Stimulated activated CD4-positive, alpha-beta T cell treated with anti-CD3 and anti-CD28 coated beads, Interleukin-4, amount 100 ng/mL, for 1 hour (primary cell): ENCODE measurements at places on chromosomes 12 and 14.

- DNase-seq = no peak
These were observed 141.8 kb upstream of the DYRK2 start for GRCh38 chr12:67506739-67507138.

DNA sequence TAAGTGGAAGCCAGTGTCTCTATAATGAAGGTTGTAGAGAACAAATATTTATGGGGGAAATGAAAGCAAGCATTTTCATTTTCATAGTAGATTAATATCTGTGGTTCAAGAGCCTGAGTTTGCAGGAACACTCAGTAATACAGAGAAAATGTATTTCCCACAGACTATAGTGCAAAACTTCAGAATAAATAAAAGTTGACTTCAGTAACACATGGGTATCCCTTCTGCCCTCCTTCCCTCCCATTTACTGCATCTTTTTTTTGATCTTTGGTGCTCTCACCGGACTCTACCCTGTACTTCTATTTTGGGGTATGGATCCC, 75.3 kb upstream of the AMN1 start:
- DNase-seq = no peak

DNA sequence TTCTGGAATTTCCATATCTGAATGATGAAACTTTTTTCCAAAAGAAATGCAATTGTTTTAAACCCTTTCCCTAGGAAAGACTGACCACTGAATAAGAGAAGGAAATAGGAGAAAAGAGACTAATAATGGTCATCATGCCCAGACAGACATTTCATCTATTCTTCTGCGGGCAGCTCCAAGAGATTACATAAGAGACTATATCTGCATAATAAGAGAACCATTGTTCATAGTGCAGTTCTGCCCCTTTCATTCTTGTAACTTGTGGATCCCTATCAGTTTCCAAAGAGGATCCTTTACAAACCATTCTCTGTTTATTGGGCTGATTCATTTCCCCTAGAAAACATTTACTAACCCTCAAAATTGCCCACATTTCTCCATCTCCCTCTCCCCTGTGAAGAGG, 197.8 kb downstream of the FSCB start:
- no peak for DNase-seq

- DNase-seq = no peak
These were observed 26.5 kb upstream of the RIC8B start for GRCh38 chr12:106747973-106748436.

- no peak for DNase-seq
These were observed 380.1 kb downstream of the EGLN3 start for GRCh38 chr14:33570694-33571310.

DNA sequence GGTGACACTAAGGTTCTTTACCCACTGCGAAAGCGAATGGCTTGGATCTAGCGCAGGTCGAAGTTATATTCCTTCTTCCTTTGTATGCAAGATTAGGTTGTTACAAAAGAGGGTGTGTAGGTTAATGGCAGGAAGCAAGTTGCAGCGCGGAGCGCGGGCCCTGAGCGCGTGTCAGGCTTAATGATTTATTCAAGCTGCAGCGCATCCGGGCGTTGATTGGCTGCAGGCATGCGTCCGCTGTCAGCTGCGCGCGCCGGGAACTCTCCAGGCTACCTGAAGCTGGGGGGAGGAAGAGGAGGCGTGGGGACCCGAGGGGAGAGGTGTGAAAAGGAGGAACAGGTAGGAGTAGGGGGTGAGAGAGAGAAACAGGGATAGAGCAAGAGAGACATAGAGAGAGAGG, 7.4 kb downstream of the ASCL1 start:
- DNase-seq = no peak

- no peak for DNase-seq
These were observed 3.3 kb downstream of the TMTC2 start for GRCh38 chr12:82690006-82690405.

GRCh38 chr12:30784508-30784907, 29.8 kb upstream of the CAPRIN2 start:
- DNase-seq = no peak

DNA sequence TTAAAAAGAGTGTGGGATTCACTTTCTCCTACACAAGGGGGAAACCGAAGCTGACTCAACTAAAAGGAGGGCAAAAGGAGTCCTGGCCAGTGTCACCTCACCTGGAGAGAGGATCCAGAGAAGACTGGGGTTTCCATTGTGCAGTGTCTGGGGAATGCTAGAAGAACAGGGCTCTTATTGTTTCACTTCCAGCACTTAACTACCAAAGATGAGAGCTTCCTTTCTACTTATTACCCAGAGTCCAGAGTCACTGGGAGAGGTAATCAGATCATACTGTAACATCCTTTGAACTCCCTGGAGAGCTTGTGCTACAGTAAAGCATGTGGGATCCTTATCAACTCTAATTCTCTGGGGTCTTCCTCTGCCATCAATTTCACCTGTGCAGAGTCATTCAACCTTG, 148.4 kb upstream of the BCL2L14 start:
- DNase-seq = no peak

- DNase-seq = peak; percentile 81
These were observed 37.1 kb upstream of the FOXJ2 start for GRCh38 chr12:7995266-7995963.

DNA sequence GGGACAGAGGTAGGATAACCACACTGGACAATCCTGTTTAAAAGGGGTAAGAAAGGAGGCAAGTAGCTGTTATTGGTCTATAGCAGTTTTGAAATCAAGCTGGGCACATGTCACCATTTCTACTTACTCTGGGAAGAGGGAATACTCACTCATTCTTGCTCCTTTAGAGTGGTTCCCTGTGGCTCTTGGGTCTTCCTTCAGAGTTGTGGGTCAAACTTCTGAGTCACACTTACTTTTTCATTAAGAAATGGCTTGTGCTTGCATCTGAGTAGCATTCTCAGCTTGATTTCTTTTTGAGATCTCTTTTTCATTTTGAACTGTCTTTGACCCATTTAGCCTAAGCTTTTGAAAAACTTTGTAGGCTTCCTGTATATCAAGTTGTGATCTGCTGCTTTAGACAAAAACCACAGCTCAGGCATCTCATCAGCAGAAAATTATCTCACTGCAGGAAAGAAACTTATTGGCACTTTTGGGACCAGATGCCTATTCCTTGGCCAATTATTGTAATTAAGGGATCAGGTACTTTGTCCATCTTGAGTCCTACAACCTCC, 122.2 kb downstream of the AEBP2 start:
- no peak for DNase-seq

DNA sequence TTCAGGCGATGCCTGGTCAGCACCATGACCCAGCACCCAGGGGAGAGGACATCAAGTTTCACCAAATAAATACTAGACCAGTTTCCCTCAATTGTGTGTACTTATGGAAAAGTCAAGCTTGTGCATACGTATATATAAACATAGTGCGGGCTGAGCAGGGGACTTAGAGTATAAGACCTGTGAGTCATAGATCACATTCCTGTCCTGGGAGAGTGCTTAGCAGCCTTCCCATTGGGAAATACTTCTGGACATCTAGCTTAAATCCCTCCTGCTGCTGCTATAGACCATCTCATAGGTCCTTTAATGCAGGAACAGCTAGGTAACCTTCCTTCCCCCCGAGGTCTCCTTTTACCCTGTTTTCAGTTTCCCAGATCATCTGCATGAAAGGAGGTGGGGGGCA, 51.9 kb downstream of the PRMT8 start:
- no peak for DNase-seq

GRCh38 chr14:68384881-68385280, 408.0 kb downstream of the ZFP36L1 start:
- no peak for DNase-seq

DNA sequence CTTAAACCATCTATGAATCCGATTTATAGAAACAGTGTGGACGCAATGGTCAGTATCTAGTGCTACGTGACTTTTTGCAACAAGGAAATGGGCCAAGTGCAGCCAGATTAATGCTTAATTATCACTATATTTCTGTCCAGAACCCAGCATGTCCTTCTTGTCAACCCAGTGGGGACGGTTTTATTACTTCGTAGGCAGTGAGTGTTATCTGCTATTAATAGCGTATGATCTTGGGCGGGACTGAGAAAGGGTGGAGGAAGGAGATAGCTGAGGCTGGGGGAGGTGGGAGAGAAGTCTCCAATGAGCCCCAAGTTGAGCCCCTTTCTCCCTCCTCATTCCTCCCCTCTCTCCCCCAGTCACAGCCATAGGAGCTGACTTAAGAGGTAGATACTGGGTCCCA, 59.7 kb upstream of the FAM222A start:
- DNase-seq = no peak

DNA sequence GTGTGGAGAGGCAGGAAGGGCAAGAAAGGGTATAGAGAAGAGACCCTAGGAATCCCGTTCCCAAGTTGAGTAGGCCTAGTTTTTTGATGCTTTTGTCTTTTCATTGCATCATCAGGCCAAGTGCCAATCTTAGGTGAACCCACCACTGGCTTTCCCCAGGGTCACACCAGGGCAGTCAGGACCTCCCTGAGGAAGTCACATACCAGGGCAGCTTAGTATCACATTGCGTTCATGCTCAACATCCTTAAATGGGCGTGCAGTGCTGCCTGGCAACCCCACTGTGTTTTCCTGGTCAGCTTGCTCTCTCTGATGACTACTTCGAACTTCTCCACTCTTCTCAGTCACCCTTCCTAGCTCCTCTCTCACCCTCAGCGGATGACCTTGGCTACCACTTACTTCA, 9.0 kb downstream of the ASIC1 start:
- no peak for DNase-seq

GRCh38 chr14:103808403-103809001, 38.9 kb downstream of the PPP1R13B start:
- DNase-seq = peak; percentile 58

DNA sequence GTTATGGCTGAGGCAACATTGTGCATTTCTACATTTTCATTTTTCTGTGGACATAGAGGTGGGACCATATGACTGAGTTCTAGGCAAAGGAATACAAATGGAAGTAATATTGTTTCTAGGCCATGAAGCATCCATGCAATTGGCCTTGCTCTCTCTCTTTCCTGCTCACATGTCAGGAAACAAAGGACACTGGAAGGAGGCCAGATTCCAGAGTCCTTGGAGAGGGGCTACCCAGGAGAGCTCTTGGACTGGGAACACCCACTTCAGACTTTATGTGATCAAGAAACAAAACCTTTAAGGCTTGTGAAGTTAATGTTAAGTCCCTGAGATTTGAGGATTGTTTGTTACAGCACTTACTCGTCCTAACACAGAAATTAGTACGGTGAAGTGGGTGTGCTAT, 32.8 kb downstream of the PDZRN4 start:
- DNase-seq = no peak

GRCh38 chr12:75710361-75711069, 199.1 kb upstream of the KRR1 start:
- DNase-seq = no peak

- no peak for DNase-seq
These were observed 90.8 kb downstream of the EML1 start for GRCh38 chr14:99883866-99884650.

DNA sequence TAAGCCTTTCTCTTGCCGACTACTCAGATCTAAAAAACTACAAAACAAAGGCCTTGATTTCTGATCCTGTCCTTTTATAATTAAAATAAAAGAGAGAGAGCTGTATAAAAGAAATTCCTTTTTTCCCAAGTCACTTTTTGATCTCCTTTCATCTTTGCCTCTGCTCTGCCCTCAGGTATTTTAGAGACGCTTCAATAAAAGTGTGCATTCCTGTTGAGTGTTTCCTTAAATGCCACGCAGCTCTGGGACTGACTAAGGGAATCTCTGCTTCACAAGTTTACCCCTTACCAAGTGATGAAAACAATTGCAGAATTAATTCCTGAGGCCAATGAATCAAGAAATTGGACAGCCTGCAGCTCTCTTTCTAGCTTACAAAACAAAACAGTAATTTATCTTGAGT, 1109.8 kb downstream of the TMTC2 start:
- no peak for DNase-seq

DNA sequence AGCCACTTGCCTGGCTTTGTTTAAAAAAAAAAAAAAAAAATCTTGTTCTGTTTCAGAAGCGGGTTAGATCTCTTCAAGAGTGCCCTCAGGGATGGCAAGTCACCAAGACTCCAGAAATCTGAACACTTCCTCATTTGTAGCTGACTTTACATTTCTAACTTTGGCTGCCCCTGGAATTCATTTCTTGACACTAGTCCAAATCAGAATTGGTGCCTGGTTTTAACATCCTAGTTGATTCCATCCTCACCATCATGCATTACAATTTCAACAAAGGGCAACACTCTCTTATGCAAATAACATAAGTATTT, 295.5 kb downstream of the RMST start:
- DNase-seq = no peak

DNA sequence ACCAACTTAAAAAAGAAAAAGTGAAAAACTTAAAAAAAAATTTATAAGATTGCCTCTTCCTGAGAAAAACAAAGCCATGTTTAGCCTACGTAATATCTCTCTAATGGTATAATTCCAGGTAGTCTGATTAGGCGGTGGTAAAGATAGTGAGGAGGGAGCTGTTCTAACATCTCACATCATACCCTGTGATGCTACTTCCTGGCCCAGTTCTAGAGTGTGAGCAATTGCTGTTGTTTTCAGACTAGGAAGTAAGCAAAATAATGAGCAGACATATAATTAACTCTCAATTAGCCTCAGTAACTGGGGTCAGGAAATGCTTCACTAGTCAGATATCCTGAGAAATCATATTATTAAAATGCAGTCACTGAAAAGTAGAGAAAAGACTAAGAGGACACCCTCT, 113.9 kb downstream of the PHLDA1 start:
- DNase-seq = no peak

- DNase-seq = no peak
These were observed 76.1 kb downstream of the TBC1D30 start for GRCh38 chr12:64900540-64900939.

GRCh38 chr14:100708425-100709288, 18.0 kb upstream of the DLK1 start:
- no peak for DNase-seq

GRCh38 chr14:61552241-61552640, 143.1 kb upstream of the HIF1A start:
- no peak for DNase-seq

GRCh38 chr12:10851243-10851858, 2.1 kb upstream of the PRR4 start:
- DNase-seq = no peak

DNA sequence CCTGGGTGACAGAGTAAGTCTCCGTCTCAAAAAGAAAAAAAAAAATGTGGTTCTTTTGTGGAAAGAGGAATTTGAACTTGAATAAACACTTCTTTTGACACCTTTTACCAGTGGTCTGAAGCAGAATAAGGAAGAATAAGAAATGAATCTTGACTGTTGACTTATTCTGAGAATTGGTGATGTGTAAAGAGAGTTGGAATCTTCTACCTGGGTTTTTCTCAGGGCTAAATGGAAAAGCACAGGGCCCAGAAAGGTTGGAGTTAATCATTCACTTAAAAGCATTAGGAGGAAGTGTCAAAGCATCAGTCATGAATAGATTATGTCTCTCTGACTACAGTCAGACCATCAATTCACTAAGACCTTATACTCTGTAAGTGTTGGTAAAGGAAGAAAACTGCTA, 13.9 kb downstream of the PNMA1 start:
- no peak for DNase-seq

GRCh38 chr14:102875652-102876051, 46.8 kb upstream of the AMN start:
- DNase-seq = no peak

- no peak for DNase-seq
These were observed 6.5 kb upstream of the LGALS3 start for GRCh38 chr14:55122440-55122986.
